ENCODE measurements at places on chromosomes 3 and 15.

DNA sequence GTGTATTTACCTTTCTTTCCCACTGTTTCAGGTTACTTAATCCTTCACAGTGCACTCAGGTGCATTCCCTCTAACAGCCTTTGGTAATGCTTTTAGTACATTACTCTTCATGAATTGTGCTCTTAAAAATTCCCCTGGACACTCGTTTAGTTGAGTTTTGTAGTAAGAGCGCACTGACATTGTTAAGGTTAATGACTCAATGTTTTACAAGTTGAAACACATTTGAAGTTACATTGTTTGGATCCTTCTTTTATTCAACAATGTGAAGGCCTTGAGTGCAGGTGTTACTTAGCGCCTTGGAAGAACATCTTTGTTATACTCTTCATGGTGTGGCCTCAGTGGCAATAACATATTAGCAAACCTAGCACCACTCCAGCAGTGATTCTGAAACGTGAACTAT, 739.6 kb downstream of the NAALADL2 start:
- DNase-seq, result no peak

GRCh38 chr15:96406701-96407100, 76.2 kb downstream of the NR2F2 start:
- no peak for DNase-seq

- no peak for DNase-seq
Observed at GRCh38 chr3:69542089-69542804, 156.4 kb upstream of the FRMD4B start.

DNA sequence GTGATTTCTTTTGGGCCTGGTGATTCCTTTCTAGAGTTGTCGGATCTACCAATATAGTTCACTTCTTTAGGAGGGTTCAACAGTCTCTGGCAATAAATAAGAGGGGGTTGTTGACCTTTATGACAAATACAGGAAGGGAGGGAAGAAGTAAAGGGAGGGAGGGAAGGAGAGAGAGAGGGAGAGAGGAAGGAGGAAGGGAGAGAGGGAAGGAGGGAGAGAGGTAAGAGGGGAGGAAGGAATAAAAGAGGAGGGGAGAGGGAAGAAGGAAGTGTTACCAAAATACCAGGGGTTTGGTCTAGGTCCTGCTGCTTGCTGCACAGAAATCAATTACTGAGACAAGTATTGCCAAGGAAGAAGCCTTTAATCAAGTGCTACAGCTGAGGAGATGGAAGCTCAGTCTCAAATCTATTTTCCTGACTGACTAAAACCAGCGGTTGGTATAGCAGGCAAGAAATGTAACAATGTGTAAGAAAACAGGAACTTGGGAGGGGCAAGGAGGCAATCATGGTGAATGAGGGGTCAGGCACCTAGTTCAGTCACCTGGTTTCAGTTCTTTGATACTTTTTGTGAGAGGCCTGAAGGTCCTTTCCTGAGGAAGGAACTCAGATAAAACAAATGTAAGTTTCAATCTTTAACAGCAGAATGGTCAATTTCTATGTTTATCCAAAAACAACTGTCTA, 14.1 kb upstream of the TMEM40 start:
- DNase-seq, result no peak

GRCh38 chr3:21662403-21662802, 88.6 kb downstream of the ZNF385D start:
- DNase-seq, result no peak

GRCh38 chr15:83695901-83696425, 42.0 kb downstream of the ADAMTSL3 start:
- no peak for DNase-seq

DNA sequence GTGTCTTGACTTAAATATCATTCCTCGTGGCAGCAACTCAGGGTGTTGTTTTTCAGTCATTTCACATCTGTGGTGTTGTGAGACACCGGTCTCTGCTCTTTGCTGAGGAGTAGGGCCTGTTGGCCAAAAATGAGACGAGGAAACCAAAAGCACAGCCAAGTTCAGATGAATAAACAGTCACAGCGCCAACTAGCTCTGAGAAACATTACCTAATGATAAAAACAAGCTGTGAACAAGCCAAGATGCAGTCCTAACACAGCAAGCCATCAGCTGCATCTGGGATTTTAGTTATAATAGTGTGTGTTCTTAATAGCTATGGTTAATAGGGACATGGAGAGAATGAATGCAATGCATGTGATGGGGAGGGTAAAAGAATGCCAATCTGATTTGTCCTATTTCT, 843.4 kb upstream of the DPPA4 start:
- DNase-seq, result no peak

DNA sequence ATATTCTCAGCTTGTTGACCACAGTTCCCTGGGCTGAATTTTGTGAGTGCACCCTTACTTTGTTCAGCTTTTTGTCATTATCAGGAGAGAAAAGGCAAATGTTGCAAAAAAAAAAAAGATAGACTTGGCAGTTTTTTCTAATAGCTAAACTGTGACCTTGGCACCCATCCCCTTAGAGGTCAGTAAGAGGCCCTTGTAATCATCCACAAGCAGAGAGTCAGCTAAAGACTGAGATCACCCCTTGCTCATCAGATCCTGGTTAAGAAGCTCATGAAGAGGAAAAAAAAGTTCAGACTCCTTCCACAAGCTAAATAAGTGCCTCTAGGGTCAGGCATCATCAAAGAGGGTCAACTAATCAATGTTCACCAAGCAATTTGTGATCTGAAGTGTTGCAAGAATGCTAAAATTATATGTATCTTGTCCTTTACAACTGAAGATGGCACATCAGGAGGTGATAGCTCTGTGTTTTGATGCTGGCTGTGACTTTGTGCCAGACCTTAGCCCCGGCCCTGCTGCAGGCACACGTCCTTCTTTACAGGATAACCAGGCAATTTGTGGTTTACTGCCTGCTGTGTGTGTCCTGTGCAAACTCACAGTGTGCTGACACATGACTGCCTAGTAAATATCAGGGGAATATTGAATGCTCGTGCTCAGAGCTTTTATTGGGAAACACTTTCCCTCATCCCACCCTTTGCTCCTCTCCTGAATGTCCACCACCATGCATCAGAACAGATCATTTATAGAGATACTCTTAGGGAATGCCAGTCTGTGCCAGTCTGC, 262.9 kb downstream of the IL5RA start:
- no peak for DNase-seq

DNA sequence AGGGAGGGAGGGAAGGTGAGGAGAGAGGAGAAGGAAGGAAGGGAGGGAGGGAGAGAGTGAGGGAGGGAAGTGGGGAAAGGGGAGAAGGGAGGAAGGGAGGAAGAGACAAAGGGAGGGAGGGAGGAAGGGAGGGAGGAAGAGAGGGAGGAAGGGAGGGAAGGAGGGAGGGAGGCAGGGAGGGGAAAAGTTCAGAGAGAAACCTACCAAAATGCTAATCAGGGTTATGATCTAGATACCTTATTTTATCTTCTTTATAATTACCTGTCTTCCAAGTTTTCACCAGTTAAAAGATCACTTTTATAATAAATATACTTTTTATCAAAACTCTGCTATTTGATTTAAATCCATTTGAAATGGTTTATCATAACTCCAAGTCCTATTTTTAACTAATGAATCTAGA, 44.4 kb downstream of the FAM174B start:
- DNase-seq, result no peak

GRCh38 chr3:21876782-21877181, 125.8 kb upstream of the ZNF385D start:
- DNase-seq, result no peak
